Foreskin keratinocyte (primary cell): ENCODE measurements at places on chromosomes 3 and 15.
A peak's percentile ranks its signal among the peaks of the same experiment; 100 is the strongest.

- DNase-seq = no peak
These were observed 1.3 kb downstream of the DENND4A start for GRCh38 chr15:65790694-65791334.

DNA sequence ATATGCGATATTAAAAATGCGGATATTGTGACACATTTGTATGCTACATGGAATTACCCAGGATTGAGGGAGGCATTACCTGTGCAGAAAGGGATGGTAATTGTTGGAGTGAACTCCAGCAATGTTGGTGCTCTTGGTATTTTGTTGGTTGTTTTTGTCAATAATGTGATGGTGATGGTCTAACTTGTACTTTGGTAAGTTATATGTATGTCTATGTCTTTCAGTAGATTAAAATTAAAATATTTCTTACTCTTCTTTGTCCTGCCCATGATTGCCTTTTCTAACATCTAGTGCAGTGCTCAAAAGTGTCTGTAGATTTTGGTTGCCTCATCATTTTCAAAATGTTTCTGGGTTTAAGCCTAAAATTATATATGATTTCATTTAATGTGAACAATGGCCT, 192.7 kb downstream of the ROBO2 start:
- no peak for DNase-seq

GRCh38 chr3:73784686-73785392, 160.1 kb upstream of the PDZRN3 start:
- DNase-seq = no peak

DNA sequence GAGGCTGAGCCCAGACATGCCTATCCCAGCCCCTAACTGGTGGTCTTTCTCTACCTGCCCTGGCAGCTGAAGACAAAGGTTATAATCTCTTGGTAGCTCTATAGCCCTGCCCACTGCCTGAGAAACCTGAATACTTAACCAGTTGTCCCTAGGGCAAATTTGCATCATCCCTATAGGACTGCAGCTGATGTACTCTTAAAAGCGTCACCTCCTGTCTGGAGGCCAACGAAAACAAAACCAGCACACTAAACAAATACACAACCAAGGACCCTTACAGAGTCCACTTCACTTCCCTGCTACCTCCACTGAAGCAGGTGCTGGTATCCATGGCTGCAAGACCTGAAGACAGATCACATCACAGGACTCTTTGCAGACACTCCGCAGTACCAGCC, 98.0 kb downstream of the KCNAB1 start:
- DNase-seq = peak; percentile 92

DNA sequence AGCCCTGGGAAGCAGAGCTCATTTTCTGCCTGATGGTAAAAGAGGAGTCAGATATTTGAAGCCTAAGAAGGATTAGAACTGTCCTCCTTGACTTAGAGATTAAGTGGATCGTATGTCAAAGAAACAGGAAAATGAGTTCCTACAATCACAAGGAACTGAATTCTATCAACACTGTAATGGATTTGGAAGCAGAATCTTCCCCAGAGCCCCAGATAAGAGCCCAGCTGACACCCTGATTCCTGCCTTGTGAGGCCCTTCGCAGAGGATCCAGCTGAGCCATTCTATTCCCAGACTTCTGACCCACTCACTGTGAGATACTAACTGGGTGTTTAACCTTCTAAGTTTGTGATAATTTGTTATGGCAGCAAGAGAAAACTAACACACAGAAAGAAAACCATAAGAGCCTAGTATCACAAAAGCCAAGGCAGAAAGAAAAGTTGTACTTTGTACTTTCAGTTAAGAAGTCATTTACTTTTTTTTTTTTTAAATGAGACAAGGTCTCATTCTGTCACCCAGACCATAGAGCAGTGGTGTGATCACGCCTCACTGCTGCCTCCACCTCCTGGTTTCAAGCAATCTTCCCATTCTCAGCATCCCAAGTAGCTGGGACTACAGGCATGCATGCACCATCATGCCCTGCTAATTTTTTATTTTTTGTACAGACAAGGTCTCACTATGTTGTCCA, 61.1 kb upstream of the ZBTB20 start:
- no peak for DNase-seq

DNA sequence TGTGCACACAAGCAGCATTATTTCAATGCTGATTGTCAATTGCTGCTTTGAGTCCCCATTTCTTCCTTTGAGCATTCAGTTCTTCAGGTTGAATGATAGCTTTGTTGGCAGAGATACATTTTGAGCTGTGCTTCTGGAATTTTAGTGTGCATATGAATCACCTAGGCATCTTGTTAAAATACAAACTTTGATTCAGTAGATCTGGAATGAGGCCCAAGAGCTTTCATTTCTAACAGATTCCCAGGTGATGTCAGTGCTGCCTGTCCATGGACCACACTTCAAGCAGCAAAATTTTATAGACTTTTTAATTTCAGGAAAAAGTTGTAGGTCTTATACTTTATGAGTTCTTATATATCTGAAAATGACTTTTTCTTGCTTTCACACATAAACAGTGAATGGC, 131.1 kb downstream of the ADAMTSL3 start:
- peak; percentile 70 for DNase-seq

DNA sequence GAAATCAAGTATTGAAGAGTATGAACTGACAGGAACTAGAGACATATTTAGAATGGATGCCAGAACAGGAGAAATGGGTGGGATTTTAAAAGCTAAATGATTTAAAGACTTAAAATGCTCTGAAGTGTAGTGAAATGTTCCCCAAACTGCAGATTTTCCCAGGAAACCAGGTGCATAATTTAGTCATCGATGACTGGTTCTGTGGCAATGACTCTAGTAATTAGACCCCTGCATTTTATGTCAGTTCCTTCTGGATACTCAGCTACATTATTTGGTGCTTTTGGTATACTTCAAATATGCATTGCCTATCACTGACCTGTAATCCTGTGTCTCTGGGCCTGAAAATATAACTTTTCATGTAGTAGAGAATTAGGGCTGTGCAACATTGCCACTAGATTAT, 16.8 kb downstream of the AGTR1 start:
- no peak for DNase-seq

DNA sequence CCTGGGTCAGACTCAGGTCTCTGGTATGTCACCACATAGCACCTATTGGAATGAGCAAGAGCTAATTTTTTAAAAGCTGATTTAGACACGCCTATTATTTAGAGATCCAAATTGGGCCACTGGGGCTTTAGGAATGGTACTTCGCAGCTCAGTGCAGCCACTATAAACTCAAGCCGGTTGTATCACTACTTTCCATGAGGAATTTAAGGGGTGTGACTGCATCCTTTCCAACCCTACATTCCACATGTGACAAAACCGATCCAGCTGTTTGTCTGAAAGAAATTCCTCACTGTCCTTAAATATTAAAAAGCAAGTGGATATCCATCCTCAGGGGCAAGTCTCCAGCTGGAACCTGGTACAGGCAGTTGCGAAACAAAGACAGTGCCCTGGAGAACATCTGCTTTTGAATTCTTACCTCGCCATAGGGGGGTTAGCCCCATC, 12.8 kb downstream of the VGLL3 start:
- DNase-seq = peak; percentile 58

DNA sequence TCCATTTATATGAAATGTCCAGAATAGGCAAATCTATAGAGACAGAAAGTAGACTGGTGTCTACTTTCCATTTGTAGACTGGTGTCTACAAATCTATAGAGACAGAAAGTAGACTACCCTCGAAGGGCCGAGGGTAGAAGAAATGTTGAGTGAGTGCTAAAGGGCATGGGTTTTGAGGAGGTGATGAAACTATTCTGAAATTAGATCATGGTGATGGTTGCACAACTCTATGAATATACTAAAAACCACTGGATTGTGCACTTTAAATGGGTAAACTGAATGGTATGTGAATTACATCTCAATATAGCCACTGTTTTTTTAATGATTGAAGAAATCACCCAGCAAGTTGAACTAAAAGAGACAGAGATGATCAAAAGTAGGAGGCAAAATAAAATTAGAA, 27.9 kb downstream of the TP53BP1 start:
- DNase-seq = peak; percentile 38

- no peak for DNase-seq
These were observed 78.3 kb upstream of the HES1 start for GRCh38 chr3:194057570-194058188.

GRCh38 chr3:155595371-155595770, 149.5 kb downstream of the PLCH1 start:
- DNase-seq = no peak

DNA sequence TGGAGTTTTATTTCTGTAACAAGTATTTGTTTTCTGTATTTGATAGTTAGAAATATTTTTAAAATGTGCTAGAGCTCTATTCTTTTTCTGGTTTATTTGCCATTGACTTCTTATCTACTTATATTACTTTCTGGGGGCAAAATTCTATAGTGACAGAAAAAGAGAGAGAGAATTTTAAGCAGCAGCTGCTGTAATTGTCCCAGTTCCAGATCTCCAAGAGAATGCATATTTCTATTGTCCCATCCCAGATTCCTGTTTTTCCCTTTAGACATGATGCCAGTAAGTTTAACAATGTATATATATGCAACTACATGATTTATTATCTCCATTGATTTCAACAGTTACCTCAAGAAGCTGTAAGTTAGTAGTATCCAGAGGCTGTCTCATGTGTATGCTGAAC, 541.7 kb upstream of the ZNF385D start:
- no peak for DNase-seq

DNA sequence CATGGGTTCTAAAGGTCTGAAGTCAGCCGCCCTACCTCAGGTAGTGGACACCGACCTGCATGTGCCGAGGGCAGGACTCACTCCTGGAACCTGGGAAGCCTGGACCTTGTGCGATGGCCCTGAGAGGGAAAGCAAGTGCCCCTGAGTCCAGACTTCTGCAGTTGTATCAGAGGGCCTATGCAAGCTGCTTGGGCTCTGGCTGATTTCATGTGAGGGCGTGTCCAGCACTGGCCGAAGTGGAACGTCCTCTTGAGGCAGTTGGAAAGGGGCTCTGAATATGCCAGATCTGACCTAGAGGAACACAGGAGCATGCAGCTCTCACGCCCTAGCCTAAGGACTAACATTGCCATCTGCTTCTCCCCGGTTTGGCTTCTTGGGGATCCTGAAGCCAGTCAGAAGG, 2.5 kb upstream of the CAMP start:
- DNase-seq = no peak

DNA sequence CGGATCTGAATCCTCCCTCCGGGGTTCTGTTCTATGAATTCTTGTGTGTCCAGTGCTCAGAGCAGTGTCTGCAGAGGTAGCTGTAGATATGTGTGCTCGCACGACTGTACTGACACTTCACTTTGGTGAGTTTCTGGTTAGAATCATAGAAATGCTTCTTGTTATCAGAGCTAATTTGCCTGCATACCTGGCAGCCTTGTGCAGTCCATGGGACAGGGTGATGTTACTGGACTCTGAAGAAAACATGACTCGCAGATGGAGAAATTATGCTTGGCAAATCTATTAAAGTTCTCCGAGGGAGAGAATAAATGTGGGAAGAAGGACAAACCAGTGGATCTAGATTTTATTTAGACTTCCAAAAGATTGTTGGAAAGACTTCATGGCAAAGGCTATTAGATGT, 12.2 kb downstream of the CGNL1 start:
- DNase-seq = no peak

DNA sequence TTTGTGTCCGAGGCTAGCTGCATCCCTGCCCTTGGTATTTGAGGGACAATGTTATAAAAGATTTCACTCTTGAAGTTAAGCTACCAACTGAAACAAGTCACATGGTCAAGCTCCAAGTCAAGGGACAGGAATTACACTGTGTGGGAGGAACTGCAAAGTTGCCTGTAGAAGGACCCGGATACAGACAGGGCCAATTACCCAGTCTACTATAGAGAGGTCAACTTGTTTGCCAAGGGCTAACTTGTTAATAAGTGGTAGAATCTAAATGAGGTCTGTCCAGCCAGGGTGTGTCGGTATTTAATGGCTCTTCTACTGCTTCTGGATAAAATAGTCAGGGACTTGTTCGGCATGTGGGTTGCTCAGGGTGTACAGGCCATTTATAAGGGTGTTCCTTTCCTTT, 55.7 kb downstream of the PTPRG start:
- no peak for DNase-seq

- DNase-seq = no peak
These were observed 11.0 kb upstream of the FILIP1L start for GRCh38 chr3:100125161-100125938.

DNA sequence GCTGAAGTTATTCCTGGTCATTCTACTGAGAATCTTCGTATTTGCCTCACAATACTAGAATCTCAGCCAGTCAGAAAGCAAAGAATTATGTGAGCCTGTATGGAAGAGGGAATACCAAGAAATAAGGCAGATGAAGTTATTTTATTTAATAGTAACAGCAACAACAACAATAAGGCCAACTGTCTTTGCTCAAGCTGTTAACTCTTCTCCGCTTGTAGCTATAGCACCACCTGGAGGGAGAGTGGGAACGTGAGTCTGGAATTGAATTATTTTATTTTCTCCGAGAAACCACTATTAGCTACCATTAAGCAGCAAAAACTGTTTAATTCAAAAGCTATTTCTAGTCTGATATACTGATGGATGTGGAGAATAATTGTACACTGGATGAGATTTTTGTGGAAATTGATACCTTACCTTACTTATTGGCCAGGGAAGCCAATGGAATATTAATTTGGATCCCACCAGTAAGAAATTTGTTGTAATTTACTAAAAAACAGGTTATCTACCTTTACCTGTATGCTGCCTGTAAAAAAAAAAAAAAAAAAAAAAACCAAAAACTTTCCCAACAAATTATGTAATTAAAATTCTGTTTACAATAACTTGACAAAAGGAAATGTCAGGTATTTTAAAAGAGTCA, 50.1 kb downstream of the CALML4 start:
- DNase-seq = no peak

DNA sequence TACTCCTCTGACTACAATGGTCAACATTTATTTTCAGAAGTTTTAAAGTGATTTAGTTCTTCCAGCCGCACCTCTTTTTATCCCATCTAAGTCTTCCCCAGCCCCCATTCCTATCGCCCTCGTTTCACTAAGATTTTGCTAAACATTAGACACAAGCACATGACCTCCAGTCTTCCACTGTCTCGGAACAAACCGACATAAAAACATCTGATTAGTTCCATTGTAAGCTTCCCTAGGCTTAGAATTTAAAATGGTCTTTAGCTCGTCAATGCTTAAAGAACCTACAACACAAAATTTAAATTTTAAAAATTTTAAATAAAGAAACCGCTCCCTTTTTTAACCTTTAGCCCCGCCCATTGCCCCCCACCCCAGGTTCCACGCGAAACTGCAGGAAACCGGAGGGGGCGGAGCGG, 284 bp upstream of the TSC22D2 start:
- DNase-seq = no peak

GRCh38 chr3:186237915-186238314, 124.1 kb downstream of the DGKG start:
- DNase-seq = no peak

DNA sequence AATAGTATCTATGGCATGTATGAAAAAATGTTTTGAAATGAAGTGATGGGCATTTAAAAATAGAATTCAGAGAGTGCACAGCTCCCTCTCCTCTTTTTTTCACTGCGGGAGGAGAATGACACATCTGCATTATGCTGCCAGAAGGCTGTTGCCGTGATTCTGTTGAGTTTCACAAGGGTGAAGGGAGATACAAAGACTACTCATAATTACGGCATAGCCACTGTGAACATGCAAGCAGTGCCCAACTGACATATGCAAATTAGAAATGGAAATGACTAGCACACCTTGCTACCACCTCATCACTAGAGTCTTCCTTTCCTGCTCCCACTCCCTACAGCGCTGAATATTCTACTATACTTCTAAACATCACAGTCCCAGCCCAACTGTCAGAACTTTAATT, 20.1 kb downstream of the IFT57 start:
- no peak for DNase-seq
